ENCODE measurements at places on chromosomes 3 and 15.

- DNase-seq: no peak
Observed at GRCh38 chr3:176848431-176849214, 348.7 kb downstream of the TBL1XR1 start.

DNA sequence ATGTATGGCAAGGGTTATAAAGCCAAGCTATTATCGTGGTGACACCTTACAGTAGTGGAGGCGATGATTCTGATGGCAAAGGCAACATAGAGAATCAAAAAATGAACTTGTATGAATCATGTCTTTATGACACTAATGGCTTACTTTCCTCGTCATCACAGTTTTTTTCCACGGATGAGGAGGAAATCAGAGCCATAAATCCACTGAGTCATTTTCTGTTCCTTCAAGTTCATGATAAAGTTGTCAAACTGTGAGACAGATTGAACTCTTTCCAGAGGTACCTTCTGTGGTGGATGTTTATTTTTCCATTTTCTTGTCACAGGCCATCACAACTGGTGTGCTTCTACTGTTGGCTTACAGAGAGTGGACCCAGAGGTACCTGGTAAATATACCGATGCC lies 8.5 kb downstream of the TMEM212 start:
- DNase-seq: no peak

GRCh38 chr3:192212335-192212734 lies 515.0 kb downstream of the FGF12 start:
- DNase-seq: no peak

DNA sequence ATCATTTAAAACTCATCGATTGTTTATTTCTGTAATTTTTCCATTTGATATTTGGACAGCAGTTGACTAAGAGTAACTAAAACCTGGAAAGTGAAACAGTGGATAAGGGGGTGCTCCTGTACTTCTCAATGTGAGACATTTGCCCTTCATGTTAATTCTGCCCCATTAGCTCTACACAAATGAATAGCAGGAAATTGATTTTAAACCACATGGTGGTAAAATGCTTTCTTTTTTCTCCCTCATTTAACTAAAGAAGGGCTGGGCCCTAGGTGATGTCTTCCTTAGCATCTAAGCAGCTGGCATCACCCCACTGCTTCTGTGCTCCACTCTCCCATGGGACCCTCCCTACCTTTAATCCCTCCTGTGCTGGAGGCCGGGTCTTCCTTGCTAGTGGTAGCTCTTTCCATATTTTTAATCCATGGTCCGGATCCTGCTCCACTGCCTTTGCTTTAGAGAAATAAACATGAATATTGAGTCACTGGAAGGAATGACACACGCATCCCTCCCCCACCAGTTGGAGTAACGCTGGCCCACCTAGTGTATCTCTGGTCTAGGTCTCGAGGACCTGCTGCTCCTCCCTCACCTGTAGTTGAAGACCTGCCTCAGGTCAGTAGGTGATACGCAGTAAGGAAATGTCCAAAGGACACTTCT lies 30.2 kb upstream of the LAMP3 start:
- no peak for DNase-seq

DNA sequence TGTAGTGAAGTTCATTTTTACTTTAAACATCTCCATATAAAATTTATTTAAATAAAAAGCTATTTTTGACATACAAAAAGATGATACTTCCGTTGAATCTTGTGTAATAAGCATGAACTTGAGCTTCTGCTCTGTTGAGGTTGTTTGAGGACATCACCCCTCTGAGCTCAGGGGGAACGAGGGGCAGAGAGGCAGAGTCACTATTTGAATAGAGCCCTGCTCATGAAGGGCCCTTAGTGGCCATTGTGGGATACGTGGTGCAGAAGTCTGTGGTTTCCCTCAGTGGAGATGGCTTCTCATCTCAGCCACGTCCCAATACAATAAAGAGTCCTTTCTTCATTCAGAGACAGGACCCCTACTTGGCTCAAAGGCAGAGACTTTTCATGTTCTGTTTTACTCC lies 10.6 kb downstream of the CEMIP start:
- DNase-seq: peak; percentile 40

DNA sequence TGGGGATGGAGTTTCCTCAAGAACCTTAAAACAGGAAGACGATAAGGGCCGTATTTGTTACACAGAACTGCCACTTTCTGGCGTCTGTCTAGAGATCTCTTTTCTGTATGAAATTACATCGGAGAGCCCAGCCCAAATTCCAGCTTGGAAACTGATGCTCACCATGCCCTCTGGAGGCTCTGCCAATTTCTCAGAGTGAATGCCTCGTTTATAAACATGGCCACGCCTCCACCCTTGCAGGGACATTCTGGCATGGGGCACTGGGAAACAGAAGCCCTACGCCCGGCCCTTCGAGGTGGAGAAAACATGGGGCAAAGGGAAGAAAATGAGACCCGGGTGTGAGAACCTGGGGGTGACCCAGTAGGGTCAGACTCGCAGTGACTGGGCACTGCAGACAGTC lies 53.4 kb upstream of the SEC13 start:
- no peak for DNase-seq

DNA sequence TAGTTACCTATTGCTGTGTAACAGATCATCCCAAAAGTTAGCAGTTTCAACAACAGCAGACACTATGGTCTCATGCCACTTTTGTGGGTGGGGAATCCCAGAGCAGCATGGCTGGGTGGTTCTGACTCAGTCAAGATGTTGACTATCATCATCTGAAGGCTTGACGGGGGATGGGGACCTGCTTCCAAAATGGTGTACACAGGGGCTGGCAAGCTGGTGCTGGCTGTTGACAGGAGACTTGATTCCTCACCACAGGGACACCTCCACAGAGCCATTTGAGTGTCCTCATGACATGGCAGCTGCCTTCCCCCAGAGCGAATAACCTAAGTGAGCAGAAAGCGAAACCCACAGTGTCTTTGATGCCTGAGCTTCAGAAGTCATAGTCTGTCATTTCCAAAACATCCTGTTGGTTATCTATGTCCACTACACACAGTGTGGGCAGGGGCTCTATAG lies 19.1 kb downstream of the DNAJB8 start:
- DNase-seq: no peak
